ENCODE measurements at places on chromosomes 6 and 20.

- no peaks in the 10 kb centered on the region for H3K27me3 ChIP-seq
- no peak overlapping the region for H3K4me3 ChIP-seq
- no peak for DNase-seq
- H3K36me3 ChIP-seq: no peaks in the 10 kb centered on the region
- no peak overlapping the region for H3K27ac ChIP-seq
Measured at GRCh38 chr6:16851044-16851540, 89.8 kb upstream of the ATXN1 start.

GRCh38 chr6:87700397-87701343 lies 1.4 kb downstream of the AKIRIN2 start:
- H3K27ac ChIP-seq: peak overlapping the region; percentile 91
- peaks cover 9% of the 10 kb centered on the region for H3K4me1 ChIP-seq
- H3K27me3 ChIP-seq: no peaks in the 10 kb centered on the region
- H3K36me3 ChIP-seq: no peaks in the 10 kb centered on the region

DNA sequence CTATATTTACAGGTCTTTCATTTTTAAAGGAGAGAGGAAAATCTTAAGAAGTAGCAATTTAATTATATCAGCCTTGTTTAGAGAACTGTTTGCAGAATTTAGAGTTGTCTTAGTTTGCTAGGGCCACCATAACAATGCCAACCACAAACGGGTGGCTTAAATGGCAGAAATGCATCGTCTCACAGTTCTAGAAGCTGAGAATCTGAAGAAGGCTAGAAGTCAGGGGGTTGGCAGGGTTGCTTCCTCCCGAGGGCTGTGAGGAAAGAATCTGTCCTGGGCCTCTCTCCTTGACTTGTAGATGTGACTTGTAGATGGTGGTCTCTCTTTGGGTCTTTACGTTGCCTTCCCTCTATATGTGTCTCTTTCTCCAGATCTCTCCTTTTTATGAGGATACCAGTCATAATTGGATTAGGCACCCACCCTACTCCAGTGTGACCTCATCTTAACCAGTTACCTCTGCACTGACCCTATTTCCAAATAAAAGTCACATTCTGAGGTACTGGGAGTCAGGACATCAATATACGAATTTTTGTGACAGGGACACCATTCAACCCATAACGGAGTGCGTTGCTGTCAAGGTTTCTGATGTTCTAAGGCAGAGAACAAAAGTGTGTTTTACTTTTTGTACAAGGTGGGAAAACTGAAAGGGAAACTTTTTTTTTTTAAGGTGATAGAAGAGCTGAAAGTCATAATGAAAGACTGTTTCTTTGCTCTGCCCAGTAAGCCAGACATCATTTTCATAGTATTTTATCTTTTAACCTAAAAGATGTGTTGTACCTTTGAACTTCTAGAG lies 84.4 kb downstream of the SAMD3 start:
- no peak overlapping the region for H3K27ac ChIP-seq
- no peaks in the 10 kb centered on the region for H3K27me3 ChIP-seq
- no peak for DNase-seq
- H3K4me3 ChIP-seq: no peak overlapping the region
- no peaks in the 10 kb centered on the region for H3K36me3 ChIP-seq

DNA sequence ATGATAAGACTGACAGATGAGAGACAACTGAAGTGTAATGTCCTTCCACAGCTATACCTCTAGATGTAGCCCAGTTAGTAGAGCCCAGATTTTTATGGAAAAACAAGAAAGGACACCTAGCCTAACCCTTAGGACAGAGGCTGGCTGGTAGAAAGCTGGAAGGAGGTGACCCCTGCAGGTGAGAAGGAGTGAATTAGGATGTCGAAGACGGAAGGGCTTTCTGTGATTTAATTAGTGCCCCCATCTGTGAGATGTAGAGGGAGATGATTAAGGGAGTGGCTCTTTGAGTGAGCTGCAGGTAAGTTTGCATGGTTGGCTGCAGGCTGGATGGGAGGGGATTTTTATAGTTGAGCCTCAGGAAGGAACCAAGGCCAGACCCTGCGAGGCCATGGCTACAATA lies 82.8 kb downstream of the GFRA4 start:
- H3K27me3 ChIP-seq: no peaks in the 10 kb centered on the region
- H3K4me3 ChIP-seq: no peak overlapping the region
- DNase-seq: no peak
- no peaks in the 10 kb centered on the region for H3K4me1 ChIP-seq

DNA sequence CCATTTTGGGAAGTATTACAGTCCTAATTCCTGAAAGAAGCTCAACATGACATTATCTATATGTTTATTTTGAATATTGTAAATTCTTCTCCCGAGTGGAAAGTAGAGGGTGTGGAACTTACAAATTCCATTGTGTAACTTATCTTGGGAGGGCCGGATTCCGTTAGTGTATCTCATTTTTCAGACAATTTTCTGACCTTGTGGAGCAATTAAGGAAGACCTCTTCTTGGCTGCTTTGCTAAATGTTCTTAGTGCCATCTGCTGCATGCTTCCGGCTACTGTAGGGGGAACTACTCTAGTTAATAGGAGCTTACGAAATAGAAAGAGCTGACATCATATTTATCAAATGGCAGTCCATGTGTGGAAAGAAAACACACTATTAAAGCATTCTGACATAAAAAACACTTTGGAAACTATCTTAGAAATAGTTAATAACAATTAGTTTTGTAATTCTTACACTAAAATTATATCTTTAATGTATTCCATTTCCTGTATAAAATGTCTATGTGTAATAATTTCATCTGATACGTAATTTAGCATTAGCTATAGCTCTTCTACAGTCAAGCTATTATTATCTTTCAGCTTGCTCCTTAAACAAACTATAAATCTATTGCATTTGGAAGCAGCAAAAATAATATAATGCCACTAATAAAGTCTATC lies 41.5 kb upstream of the KCNQ5 start:
- no peaks in the 10 kb centered on the region for H3K27me3 ChIP-seq
- no peak overlapping the region for H3K4me3 ChIP-seq
- H3K27ac ChIP-seq: no peak overlapping the region
- H3K4me1 ChIP-seq: no peaks in the 10 kb centered on the region
- no peaks in the 10 kb centered on the region for H3K36me3 ChIP-seq

GRCh38 chr20:33069673-33070072 lies 9.8 kb upstream of the BPIFB4 start:
- H3K4me1 ChIP-seq: no peaks in the 10 kb centered on the region
- no peak overlapping the region for H3K27ac ChIP-seq
- no peaks in the 10 kb centered on the region for H3K27me3 ChIP-seq
- H3K36me3 ChIP-seq: no peaks in the 10 kb centered on the region

DNA sequence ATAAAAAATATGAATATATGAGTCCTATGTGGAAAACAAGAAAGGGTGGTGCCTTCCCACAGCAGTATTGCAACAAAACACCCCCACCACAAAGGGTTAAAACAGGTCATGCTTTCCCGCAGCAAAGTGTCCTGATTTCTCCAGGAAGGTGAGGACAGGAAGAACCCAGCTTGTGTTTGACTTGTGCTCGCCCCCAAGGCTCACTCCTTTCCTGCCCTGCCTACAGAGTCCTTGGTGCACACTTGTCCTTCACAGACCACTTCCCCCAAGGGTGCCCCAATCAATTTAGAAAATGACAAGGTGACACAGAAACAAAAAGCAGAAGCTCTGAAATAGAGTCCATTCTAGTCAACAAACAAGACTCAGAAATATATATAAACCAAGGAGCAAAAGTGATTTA lies 237.4 kb downstream of the PTPRK start:
- no peak overlapping the region for H3K27ac ChIP-seq
- H3K4me3 ChIP-seq: no peak overlapping the region
- no peaks in the 10 kb centered on the region for H3K36me3 ChIP-seq

DNA sequence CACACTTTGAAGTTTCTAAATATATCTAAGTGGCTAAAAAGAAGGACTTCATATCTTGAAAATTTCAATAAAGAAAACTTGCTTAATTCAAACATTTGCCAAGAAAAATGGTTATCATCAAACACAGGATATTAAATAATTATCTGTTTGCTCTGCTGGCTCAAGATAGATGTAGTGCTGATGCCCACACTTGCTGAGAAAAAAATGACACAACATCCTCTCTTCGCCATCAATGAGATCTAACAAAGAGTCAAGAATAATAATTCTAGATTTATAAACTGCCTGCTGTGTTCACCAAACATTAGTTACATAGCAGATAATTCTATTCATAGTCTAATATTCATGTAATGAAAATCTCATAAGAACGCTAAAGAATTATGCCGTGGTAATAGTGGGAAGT lies 93.6 kb downstream of the EPHA7 start:
- H3K27me3 ChIP-seq: no peaks in the 10 kb centered on the region
- H3K4me3 ChIP-seq: no peak overlapping the region
- H3K36me3 ChIP-seq: no peaks in the 10 kb centered on the region
- no peaks in the 10 kb centered on the region for H3K4me1 ChIP-seq
- DNase-seq: no peak
- no peak overlapping the region for H3K27ac ChIP-seq

Measured in ovary (tissue), 10 donors.